ENCODE measurements at places on chromosomes 11 and 22.

DNA sequence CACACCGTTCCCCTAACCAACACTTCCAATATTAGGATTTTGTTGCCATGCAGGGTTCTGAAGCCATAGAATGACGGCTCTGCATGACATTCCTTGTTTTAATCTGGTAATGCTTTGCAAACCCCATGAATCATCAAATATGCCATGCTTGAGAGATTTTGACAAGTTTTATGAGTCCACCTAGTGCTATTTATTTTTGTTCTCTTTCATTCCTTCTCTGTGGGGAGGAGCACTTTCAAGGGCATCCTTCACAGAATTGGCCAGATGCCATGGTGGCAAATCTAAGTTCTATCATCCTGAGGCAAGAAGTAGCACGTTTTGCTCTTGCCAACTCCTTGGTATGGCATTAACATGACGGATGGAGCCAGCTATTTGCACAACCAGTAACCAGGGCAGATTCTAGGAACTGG, 268.4 kb downstream of the FAM76B start:
- no peak for DNase-seq

DNA sequence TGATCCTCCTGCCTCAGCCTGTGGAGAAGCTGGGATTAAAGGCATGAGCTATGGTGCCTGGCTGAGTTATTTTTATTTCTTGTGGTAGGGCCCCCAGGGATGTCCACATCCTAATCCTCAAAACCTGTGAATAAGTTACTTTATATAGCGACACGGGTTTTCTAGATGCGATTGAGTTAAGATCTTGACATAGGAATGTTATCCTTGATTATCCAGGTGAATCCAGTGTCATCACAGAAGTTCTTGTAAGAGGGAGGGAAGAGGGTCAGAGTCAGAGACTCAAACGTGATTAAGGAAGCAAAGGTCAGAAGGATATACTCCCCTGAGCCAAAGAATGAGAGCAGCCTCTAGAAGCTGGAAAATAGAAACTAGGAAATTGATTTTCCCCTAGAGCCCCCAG, 117.8 kb downstream of the INSC start:
- no peak for DNase-seq

DNA sequence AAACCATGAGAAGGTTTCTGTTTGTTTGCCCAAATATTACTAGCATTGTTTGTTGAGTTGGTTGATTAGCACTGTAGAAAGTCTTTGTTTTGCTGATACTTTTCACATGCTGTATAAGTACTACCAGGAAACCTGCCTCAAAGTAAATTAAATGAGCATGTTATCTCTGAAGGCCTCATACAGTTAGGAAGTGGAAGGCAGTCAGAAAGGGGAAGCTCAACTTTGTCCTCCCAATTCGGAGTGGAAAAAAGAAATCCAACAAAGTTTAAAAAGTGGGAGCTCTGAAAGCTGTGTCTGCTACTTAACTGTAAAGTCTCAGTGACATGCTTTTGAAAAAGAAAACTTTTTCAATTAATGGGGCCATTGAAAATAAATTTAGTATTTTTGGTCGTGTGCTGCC, 188.3 kb upstream of the BLID start:
- DNase-seq: no peak

- no peak for DNase-seq
These were observed 30.3 kb downstream of the TNKS1BP1 start for GRCh38 chr11:57294225-57295131.

- no peak for DNase-seq
These were observed 93.9 kb downstream of the BUD13 start for GRCh38 chr11:116678887-116679286.

DNA sequence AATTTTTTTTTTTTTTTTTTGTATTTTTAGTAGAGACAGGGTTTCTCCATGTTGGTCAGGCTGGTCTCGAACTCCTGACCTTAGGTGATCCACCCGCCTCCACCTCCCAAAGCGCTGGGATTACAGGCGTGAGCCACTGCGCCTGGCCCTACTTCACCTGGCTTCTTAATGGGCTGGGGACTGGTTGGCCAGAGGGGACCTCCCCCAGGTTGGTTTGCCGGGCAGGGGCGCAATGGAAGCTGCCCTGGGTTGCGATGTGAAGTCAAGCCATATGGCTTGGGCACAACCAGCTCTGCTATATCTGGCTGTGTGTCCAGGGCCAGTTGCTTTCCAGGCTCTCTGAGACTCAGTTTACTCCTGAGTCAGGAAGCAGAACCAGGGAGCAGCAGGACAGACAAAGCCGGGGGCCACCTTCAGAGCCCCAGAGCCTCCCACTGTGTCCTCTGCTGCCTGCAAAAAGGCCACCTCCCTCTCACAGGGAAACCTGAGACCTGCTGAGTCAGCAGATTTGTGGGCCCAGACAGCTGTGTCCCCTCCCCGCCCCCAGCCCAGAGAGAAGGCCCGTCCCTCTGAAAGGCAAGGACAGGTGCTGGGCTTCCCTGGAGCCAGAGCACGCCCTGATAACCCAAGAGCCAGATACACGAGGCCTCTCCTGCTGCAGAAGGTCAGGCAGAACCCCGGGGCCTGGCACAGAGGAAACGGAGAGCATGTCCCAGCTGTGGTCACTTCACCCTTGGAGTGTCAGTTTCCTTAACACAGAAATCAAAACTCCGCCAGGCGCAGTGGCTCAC, 29.2 kb upstream of the DAGLA start:
- DNase-seq: no peak

DNA sequence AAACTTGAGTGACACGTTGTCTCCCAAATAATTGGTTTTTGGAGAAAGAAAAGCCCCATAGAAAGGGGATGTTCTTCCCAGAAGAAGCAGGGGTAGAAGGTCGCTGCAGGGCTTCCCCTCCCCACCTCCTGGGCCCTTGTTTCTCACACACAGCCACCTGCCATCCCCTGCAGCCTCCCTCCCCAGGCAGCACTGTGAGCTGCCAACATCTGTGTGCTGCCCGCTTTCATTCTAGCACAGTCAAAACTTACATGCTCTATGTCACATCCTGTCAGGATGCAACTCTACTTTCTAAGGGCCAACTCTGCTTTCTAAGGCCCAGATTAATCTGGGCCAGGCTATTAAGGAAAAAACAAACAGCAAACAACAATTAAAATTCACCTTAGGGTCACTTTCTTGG, 309.4 kb upstream of the ZC3H12C start:
- no peak for DNase-seq

GRCh38 chr11:106461839-106462545, 384.5 kb downstream of the AASDHPPT start:
- no peak for DNase-seq

GRCh38 chr11:123434262-123434661, 4.2 kb downstream of the GRAMD1B start:
- no peak for DNase-seq

DNA sequence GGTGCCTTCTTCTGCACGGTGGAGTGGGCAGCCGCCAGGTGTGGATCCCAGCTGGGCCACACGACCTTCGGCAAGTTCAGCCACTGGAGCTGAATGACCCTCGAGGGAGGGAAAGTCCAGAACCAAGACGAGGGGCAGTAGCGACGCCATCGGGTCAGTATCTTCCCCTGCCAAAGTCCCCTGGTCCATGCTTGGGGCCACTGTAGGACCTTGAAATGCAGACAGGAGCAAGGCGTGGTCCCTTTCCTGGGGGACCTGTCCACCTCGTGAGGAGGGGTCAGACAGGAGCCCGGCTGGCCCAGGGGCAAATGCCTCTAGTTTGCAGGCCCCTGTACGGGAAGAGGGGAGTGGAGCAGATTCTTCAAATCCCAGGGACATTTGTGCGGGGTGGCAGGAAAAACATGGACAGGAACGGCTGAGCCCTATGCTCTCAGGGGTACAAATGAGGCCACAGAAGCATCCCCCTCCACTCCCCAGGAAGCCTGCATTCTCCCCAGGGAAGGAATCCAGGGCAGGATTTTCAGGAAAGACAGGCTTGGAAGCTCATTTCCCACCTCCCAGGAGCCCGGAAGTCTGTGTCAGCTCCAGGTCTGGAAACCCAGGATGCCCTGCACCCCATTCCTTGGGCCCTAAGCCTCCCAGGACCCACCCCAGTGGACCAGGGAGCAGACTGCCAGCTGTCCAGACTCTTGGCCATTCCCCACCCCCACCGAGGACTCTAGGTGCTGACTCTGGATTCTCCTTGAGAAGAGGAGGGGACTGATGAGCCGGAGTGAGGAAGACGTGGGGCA, 6.6 kb downstream of the SHANK2 start:
- DNase-seq: no peak

DNA sequence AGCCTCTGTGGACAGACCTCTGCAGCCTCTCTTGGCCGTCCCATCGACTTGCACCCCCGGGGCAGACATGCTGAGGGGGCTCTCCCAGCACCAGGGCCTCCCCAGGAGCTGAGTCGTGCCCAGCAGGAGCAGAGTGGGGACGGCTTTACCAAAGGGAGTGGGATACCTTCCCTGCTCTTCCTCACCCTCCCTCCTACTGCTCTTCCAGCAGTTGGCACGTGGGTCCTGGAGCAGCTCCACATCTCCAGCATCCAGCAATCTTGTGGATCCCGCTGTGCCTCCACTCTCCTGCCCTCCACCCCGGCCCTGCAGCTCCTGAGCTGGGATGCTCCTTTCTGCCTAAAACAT, 854.0 kb downstream of the BRD1 start:
- DNase-seq: no peak

- no peak for DNase-seq
These were observed 99.4 kb downstream of the PDE2A start for GRCh38 chr11:72574548-72575460.

DNA sequence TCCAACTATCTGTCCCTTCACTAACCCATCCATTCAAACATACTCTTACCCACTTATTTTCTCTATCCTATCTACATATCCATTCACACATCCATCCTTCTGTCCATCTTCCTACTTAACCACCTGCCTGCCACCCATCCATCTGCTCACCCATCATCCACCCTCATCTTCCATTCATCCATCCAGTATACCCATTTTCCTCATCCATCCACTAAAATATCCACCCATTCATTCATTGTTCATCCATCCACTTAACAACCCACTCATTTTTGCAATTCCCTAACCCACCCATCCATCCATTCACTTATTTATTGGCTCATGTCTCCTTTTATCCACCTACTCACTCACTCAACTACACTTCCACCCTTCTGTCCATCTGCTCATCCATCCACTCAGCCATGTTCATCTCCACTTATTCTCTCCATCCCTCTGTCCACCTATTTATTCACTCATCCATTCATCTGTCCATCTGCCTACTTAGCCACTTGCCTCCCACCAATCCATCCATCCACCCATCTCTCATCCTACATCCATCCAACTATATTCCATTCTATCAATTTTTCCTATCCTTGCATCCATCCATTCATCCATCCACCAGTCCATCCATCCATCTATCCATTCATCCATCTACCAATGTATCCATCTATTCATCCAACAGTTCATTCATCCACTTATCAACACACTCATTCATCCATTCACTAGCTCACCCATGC, 10.6 kb downstream of the LHFPL7 start:
- no peak for DNase-seq

- no peak for DNase-seq
These were observed 66.2 kb downstream of the IGLL5 start for GRCh38 chr22:22953791-22954190.

GRCh38 chr11:69531071-69531716, 49.7 kb downstream of the LINC01488 start:
- DNase-seq: no peak

DNA sequence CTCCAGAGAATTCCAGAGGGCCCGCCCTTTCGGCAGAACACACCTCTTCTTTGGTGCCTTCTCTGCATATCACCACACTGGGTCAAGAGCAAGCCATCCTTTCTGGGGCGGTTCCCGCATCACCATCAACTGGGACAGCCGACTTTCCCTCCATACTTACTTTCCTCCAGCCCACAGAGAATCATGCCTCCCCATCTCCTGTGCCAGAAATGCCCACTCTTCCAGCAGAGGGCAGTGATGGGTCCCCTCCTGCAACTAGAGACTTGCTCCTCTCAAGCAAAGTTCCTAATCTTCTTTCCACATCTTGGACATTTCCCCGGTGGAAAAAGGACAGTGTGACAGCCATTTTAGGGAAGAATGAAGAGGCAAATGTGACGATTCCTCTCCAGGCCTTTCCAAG, 157.7 kb downstream of the C11orf91 start:
- peak; percentile 60 for DNase-seq

- no peak for DNase-seq
These were observed 1.6 kb downstream of the KIAA1671 start for GRCh38 chr22:24954114-24954463.

DNA sequence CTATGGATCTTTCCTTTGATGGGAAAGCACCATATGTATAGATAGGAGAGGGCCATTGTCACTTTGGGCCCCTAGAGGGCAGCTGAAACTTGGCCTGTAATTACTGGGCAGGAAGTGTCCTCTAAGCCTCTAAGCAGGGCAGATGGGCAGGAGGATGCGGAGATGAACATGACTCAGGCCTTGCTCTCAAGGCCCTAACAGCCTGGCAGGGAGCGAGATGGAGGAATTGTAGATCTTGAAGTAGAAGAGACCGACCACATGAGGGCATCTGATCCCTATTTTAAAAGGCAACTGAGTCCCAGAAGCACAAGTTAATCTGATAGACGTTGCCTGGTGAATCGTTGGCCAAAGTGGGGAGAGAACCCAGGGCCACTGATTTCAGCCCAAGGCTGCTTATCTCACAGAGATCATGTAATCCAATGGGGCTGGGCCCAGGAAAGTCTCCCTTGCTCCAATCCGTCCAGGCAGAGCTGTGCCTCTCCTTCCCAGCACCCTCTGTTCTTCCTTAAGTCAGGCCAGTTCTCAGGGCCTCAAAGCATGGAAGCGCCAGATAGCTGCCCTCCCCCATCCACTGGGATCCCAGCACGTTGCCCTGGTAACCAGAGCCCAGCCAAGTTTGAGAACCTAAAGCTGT, 2.5 kb upstream of the SEPTIN3 start:
- peak; percentile 54 for DNase-seq

- no peak for DNase-seq
These were observed 10.2 kb upstream of the TBC1D10A start for GRCh38 chr22:30336752-30337460.

GRCh38 chr22:44024288-44024921, at the start of gene PARVB:
Gene PARVB, plus strand, starts transcription at chr22:44024302. Its CDS starts 38 bp downstream, at chr22:44024340.
- DNase-seq: peak; percentile 63

- peak; percentile 83 for DNase-seq
These were observed 47.6 kb upstream of the EED start for GRCh38 chr11:86196913-86197312.

DNA sequence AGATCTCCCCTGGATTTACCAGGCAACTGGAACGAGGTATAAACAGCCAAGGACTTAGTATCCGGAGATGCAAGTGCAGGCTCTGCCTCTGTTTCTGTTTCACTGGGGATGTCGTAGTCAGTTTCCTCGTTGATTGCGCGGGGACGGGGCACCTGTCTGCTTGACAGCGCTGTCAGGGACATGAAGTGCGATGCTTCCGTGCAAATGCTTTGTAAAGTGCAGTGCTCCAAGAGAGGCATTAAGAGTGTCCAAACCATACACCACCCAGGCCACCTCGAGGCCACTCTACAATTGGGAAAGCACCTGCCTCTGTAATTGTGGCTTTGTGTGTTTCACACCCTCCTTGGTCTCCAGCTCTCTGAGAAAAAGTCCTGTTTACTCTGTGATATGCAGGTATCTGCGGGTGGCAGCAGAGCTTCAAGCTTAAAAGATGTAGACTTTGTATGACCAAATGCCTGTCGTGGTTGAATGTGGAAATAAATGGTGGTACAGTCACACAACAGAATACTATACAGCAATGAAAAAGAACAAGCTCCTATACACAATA, 18.6 kb upstream of the CD5 start:
- DNase-seq: no peak
